Stimulated activated CD4-positive, alpha-beta T cell treated with anti-CD3 and anti-CD28 coated beads, Interleukin-1b, Interleukin-23, amount 100 ng/mL, for 48 hours (primary cell): ENCODE measurements at places on chromosomes 11 and 22.

DNA sequence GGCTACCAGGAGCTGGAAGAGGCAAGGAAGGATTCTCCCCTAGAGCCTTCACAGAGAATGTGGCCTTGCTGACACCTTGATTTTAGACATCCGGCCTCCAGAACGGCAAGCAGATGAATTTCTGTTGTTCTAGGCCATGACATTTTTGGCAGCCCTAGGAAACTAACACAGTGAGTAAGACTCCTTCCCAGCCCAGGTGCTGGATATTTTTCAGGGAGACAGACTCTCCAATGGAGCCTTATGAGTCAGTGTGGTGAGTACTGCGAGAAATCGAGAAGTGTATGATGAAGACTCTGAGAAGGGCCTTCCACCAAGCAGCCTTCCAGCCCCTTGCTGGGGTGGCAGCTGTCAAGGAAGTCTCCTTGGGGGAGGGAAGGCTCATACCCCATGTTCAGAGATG is 114.4 kb downstream of the OSBP2 start:
- DNase-seq: no peak

DNA sequence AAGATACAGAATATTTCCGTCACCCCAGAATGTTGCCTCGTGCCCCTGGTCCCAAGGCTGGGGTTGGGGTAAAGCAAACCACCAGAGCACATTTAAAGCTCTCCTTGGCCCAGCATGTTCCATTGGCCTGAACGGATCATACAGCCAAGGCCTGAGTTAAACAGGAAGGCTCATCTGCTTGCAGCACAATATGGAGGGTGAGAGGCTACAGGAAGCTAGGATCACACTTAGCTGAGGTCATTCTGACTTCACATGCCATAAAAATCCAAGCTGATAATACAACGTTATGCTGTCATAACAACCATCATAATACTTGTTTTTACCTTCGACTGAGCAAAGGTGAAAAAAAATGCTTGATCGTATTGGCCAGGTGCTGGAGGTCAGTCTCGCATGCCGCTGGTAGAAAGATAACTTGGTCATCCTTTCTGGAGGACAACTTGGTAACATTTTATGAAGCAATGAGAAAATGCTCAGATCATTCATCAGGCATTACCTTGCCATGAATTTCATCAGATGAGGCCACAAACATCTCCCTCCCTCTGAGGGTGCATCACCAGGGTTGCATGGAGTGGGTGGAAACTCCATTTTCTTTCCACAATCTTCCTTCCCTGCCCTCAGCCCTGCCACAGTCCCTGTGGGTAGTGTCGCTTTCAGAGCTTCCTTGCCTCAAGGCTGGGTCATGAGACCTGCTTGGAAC is 31.9 kb upstream of the RTL6 start:
- DNase-seq: no peak

- peak; percentile 6 for DNase-seq
These were observed 115.9 kb downstream of the CEP164 start for GRCh38 chr11:117443266-117444186.

- DNase-seq: no peak
These were observed 1368.4 kb downstream of the BRD1 start for GRCh38 chr22:48459259-48459658.

DNA sequence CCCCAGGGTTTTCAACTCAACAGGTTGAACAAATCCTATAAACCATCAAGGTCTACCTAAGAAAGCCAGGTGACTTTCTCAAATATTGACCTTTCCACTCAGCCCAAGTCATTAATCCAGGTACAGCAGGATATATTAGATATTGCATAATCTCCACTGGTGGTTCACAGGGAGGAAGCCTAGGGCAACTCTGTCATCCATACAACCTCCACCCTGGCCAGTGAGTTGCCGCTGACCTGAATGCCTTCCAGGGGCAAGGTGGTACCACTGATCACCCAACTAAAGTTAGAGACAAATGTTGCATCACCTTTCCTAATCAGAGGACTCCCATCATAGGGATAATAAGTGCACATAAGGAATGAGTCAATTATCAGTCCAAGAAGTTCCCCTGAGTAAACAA is 22.9 kb downstream of the GUCD1 start:
- DNase-seq: no peak

GRCh38 chr11:111762981-111763643 is 3.1 kb downstream of the PPP2R1B start:
- DNase-seq: no peak

- no peak for DNase-seq
These were observed 447.3 kb downstream of the NTM start for GRCh38 chr11:131817687-131818188.

GRCh38 chr22:32050678-32051515 is 7.8 kb downstream of the SLC5A1 start:
- peak; percentile 87 for DNase-seq
